ENCODE measurements at places on chromosomes 1 and 21.

- no peak for DNase-seq
Measured at GRCh38 chr1:183126000-183126366, 60.1 kb upstream of the LAMC2 start.

- no peak for DNase-seq
Measured at GRCh38 chr21:26131554-26131953, 39.0 kb downstream of the APP start.

DNA sequence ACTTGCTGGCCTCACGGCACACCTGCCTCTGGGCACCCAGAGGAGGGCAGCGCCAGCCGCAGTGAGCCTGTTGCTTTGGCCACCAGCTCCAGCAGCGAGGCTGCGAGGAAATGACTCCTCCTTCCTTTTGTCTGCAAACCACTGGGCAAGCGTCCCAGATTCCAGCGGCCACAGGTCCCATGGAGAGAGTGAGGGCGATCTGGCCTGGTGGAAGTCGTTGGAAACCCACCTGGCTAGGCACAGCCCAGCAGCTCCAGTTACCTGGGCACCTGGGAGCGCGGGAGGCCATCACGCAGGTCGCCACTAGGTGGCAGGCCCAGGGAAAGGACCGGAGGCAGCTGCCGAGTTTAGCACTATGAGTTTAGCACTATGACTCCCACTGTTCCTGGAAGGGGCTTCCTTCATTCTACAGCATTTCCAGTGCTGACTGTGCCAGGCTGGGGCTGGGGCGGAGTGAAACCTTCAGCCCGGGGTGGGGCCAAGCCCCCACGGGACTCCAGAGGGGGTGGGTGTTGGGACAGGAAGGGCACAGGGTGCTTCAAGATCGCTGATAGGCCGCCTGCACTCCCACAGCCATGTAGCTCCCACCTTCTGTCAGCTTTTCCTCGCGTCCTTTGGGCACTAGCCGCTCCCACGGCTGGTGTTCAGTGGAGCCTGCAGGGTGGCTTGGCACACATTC, 1.1 kb upstream of the ESPN start:
- peak; percentile 46 for DNase-seq

DNA sequence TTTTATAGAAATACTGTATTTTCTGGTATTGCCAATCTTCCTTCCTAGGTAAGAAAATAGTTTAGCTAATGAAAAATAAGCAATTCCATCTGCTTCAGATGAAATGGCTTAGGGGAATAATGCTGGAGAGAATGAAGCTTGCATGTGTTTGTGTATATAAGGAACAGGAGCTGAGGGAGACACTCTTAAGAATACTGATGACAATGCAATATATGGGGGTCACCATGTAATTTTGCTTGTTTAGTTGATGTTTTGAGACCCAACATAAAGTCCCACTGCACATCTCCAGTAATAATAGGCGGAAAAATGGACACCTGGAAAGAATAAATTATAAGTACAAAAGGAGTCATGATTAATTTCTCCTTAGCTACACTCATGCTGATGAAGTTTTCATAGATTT, 110.8 kb upstream of the BRINP3 start:
- DNase-seq = no peak

DNA sequence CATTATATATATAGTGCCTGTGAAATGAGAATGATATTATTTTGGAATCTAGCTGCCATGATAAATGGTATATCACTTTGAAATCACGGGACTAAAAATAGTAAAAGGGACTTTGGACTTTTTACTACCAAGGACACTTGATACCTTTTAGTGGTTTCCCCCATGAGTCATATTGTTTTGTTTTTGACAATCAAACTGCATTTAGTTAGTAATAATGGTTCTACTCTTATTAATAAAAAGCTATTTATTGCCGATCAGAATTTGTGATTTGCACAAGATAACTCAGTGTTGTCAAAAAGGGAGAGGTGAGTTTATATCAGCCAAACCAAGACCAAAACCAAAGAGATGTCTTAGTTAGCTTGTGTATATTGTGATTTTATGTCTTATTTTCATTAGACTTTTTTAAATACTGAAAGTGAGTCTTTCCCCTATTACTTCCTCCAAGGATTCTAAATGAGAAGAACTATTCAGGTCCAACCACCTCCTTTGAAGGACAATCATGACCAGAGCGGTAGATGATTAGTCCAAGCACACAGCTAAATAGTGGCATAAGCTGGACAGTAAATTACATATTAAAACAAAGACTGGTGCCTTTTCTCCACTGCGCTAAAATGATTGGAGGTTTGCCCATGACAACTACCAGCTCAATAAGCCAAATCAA, 281.7 kb upstream of the ESRRG start:
- DNase-seq = no peak

DNA sequence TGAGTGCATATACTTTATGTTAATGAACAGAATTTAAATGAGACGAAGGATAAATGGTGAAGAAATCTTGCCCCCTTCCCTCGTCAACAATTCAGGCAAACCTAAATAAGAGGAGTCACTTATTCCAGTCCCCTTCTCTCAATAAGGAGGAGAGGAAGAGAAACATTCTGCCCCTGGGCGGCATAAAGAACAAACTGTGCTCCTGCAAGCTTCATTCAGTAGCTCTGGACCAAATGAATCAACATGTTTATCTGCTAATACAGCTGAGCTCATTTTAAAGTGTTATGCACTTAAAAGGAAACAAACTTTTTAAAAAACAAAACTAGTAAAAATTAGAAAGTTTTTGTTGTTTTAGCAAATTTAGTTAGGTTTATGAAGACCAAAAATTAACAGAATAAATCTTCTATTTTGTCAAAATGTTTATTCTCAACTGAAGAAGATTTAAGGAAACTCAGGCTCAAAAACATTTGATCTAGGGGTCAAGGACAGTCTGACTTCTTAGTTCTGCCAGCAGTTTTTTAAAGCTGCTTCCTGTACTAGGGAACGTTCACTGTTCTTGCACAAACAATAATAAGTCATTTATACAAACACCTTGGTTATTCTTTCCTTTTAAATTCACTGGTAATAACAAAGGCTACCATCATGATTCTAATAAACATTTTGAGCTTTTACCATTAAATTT, 58.3 kb downstream of the AKT3 start:
- no peak for DNase-seq

GRCh38 chr1:43056981-43057391, 98.3 kb upstream of the SLC2A1 start:
- DNase-seq = no peak

DNA sequence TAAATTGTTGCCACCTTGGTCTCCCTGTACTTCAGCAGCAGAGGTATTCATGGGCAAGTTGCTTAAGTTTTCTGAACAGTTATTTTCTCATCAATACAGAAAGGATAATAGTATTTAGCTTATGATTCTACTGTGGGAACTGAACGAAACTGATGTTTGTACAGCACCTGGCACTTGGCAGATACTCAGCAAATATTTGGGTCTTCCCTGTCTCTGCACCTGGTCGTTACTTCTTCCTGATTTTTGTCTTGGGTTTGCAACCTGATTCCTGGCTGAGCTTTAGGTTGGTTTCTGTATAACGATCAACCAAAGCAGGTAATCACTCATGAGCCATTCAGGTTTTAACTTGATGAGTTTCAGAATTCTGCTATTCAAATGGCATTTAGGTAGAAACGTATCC, 490.6 kb downstream of the KIF26B start:
- DNase-seq = no peak

- DNase-seq = no peak
Measured at GRCh38 chr1:897226-897625, 26.5 kb upstream of the SAMD11 start.

DNA sequence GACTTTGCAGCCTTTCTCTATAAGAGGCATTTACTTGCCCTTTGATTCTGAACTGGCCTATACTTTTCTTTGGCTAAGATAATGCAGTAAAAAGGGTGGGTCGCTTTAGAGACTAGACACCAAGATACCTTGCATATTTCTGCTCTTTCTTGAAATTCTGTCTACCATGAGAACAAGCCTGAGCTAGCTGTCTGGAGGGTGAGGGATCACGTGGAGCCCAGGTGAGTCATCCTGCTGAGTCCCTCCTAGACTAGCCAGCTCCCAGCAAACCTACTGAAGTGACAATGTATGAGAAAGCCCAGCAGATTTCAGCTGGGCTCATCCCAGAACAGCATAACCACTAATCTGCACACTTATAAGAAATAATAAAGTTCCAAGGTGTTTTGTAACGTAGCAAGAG, 408.0 kb upstream of the KAZN start:
- DNase-seq = no peak

- DNase-seq = no peak
Measured at GRCh38 chr1:61808968-61809367, 66.7 kb downstream of the PATJ start.

- no peak for DNase-seq
Measured at GRCh38 chr21:29208682-29209059, 78.2 kb downstream of the MAP3K7CL start.

DNA sequence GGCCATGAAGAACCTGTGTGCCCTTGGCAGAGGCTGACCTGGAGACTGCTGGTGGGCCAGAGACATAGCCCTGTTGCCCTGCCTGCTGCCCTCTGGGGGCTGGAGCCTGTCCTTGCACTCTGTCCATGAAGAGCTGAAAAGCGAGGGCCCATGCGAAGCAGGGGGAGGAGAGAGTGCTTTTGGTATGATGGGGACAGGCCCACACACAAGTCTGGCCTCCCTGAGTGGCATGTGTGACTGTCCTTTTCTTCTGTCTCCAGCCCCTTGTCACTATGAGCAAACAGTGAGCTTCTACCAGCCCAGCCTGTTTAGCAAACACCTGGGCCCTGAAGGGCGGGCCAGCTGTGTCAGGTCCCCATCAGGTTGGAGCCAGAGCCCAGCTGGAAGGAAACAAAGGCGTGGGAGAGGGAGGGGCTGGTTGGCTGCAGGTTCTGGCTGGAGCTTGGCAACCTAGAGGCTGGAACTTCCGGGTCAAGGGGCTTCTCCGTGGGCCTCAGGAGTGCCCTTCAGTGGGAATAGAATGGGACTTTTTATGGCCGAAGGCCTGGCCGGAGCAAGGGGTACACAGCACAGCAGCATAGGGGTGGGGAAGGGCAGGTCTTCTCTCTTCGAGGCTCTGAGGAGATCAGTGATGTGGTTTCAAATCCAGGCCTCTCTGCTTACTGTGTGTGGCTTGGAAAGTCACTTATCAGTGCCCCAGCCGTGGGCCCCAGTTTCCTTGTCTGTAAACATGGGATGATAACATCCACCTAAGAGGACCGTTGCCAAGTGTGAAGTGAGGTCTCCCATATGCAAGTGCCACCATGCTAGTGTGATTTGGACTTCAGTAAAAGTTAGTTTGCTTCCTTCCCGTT, 14.3 kb downstream of the QSOX1 start:
- DNase-seq = no peak

DNA sequence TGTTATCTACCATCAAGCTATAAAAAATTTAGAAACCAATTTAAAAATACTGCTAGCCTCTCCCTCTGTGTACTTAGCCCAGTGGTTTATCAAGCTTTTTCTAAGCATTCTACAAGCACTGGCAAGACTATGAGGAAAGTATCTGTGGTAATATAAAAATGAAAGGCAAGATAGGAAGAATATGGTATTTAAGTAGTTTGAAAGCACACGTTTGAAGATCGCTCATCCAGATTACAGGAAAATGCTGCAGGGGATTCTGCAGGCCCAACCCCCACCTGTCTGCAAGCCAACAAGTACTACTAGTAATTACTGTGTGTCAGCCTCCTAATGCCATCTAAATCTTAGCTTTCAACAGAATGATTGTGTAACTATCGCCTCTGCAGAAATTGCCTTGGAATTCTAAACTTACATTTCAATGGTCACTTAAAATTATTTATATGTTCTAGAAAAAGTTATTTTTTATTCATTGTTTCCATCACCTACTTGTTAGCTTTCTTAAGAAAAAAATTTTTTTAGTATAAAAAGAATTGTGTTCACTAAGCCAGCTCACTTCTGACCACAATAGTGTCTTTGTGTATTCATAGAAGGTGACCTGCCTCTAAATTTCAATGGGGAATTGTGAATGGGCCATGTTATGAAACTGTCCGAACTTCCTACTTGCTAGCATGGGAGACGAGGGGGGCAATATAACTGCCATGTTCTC, 8.5 kb downstream of the ERRFI1 start:
- DNase-seq = no peak

- no peak for DNase-seq
Measured at GRCh38 chr1:14027099-14027498, 327.1 kb downstream of the PRDM2 start.

DNA sequence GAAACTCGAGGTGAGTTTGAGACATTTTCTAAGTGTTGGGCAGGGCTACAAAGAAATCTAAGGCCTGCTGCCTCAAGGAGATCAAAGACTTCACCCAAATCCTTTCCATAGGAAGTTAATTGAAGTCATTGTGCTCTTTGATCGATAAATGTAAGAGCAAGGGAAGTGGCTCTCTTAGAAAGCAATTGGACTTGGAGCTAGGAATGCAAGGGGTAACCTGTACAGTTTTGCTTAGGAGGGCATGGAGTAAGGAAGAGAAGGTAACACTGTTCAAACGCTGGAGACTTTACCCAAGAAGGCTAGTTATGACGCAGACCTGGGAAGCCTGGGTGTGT, 418.0 kb upstream of the PROX1 start:
- DNase-seq = no peak

DNA sequence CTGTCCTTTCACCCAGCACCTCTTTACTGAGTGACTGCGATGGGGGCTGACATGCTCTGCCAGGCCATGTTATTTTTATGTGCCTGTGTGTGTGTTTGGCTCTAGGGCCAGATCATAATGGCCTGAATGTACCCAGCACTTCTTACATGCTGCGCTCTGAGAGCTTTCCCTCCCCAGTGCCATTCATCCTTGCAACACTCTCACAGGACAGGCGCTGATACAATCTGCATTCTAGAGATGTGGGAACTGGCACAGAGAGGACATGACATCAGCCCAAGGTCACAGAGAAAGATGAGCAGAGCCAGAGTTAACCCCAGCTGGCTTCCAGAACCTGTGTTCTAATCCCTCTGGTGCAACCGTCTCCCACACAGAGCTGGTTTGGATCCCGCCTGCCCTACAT, 54.5 kb downstream of the ARHGEF10L start:
- no peak for DNase-seq

- no peak for DNase-seq
Measured at GRCh38 chr1:17420391-17420918, 19.0 kb downstream of the RCC2 start.

DNA sequence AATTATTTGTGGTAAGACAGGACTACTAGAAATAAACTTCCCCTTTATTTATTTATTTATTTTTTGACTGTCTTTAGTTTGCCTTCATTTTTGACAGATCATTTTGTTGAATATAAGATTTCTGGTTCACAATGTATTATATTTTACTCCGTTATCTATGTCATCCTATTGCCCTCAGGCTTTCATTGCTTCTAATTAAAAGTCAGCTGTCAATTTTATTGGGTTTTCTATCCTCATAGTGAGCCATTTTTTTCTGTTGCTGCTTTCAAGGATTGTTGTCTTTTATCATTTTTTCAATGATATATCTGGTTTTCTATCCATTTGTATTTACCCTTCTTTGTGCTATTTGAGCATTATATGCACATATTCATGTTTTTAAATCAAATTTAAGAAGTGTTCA, 866.2 kb downstream of the LRRIQ3 start:
- no peak for DNase-seq

GRCh38 chr1:157399343-157399983, 152.9 kb downstream of the FCRL5 start:
- DNase-seq = no peak

Measured in activated CD4-positive, alpha-beta T cell treated with anti-CD3 and anti-CD28 coated beads for 24 hours (primary cell).